Activated B cell treated with CpG ODN at 0.5 μM for 24 hours (primary cell): ENCODE measurements at places on chromosomes 4 and X. TPM values are rescaled to one million over a fixed set of nuclear protein-coding genes. Genes with fewer than 3 reads are reported as not detected.
A peak's percentile ranks its signal among the peaks of the same experiment; 100 is the strongest.

- no peak for DNase-seq
These were observed 212.5 kb upstream of the DKK2 start for GRCh38 chr4:107248571-107248970.

GRCh38 chrX:14501327-14501726, 28.0 kb upstream of the GLRA2 start:
- no peak for DNase-seq

- DNase-seq, result no peak
These were observed 605.0 kb upstream of the GRIA3 start for GRCh38 chrX:122579036-122579435.

RPS6KA6 gene
- total RNA-seq, result 0.51 and 0.81 TPM in 2 replicates

- DNase-seq, result peak; percentile 25
These were observed 132.3 kb downstream of the CBR4 start for GRCh38 chr4:168877511-168878491.

- DNase-seq, result peak; percentile 63
These were observed 616 bp downstream of the WDR1 start for GRCh38 chr4:10115797-10116568.

DNA sequence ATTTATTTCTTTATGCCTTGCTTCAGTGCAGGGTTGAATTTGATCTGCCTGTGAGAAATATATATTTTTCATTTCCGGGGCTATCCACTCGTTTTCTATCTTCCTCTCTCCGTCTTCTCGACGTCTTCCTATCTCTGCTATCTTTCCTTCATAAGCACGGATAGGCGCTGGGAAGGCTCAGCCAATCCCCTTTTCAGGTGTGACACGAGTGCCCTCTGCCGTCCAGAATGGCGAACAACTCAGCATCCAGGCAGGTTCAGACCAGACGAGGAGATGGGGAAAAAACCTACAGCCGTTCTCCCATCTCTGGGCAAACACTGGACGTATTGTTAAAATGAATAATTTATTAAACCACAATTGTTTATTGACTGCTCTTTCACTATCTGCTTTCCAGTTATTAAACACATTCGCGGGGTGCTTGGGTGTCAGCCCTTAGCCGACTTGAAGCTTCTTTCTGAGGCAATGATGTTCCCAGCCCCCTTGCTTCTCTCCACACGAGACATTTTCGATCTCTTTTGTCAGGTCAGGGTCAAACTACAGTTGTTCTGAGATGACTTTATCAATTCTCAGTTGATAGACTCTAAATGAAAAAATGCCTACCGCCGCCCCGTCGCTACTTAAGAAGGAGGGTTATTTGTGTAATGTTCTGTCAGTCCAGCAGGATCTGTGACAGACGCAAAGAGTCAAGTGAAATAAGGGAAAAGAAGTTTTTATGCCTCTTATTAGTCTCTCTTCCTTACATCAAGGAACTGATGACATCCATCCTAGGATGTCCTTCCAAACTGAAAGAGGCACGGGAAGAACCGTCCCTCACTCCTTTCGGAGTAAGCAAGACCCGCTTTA, 96.3 kb upstream of the NOCT start:
- no peak for DNase-seq

DUSP21 gene
- total RNA-seq, result not detected in 2 replicates

- DNase-seq, result no peak
These were observed 48.0 kb upstream of the TMEM164 start for GRCh38 chrX:109954955-109955354.

CORIN gene
- not detected in 2 replicates for total RNA-seq

SLC4A4 gene
- total RNA-seq, result not detected in 2 replicates

- DNase-seq, result no peak
These were observed 174.2 kb downstream of the NHS start for GRCh38 chrX:17549107-17549651.

- DNase-seq, result no peak
These were observed 365.9 kb downstream of the CXXC4 start for GRCh38 chr4:104128850-104129213.

LIMCH1 gene
- not detected in 2 replicates for total RNA-seq

GRCh38 chr4:40684404-40684803, 54.7 kb upstream of the RBM47 start:
- DNase-seq, result no peak

- DNase-seq, result no peak
These were observed 179.7 kb upstream of the NDST4 start for GRCh38 chr4:115293093-115293462.

- DNase-seq, result no peak
These were observed 12.9 kb downstream of the SH3KBP1 start for GRCh38 chrX:19874391-19875049.

GRCh38 chr4:182893047-182893446, 24.1 kb downstream of the DCTD start:
- no peak for DNase-seq

HSFX1 gene
- total RNA-seq, result 0.93 and 1.1 TPM in 2 replicates

DNA sequence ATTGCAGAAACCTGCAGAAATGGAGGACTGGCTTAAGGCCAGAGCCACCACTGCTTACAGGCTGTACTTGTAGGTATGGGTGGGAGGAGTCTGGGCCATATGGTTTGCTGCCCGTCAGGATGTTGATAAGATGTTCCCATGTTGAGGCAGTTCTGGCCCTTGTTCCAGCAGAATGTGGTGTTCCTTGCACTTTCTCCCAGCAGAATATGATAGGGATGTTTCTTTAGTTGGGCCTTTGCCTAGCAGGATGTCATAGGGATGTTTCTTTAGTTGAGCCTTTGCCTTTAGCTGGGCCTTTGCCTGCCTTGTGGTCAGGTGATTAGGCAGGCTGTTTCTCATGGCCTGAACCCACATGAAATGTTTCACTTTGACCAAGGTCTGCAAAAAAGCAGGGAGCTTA, 139.1 kb upstream of the PAQR3 start:
- no peak for DNase-seq
